ENCODE measurements at places on chromosomes 2 and 18.

DNA sequence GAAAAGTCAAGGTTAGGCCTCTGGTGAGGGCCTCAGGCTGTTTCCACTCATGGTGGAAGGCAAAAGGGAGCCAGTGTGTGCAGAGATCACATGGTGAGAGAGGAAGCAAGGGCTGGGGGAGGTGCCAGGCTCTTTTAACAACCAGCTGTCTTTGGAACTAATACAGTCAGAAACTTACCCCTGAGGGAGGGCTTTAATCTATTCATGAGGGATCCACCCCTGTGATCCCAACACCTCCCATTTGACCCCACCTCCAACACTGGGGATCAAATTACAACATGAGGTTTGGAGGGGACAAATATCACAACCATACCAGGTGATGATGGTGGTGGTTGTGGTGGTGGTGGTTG lies 10.9 kb downstream of the POLI start:
- DNase-seq = no peak

GRCh38 chr18:58033216-58033615 lies 10.8 kb upstream of the NEDD4L start:
- no peak for DNase-seq

DNA sequence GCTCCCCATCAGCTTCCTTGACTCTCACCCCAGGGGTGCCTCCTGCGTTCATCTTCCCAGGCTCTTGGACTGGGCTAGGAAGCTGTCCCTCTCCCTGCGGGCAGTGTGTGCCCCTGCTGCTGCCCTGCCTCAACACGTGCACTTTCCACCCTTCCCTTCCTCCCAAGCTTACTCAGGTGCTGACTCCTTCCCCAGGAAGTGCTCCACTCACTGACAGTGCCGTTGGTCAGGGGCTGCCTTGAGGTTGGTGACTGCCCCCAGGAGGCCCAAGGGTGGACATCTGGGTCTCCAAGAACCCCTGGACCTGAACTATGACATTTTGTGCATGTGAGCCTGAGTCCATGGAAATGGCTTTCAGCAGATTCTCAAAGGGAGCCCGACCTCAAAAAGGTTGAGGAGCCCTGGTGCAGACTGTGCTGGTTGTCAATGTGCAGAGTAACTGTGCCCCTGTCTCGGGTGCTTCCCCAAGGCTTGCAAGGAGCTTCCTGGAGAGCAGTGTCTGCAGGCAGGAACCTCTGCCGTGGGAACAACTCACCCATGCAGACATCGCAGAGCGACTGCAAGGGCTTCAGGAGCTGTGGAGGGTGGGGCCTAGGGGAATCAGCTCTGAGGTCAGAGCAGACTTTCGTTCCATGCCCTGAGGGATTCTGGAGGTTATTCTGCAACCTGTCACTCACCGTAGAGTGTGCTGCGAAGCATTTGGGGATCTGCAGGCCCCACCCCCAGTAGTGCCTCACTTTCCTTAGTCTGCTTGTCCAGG lies 116.5 kb upstream of the MCFD2 start:
- no peak for DNase-seq

DNA sequence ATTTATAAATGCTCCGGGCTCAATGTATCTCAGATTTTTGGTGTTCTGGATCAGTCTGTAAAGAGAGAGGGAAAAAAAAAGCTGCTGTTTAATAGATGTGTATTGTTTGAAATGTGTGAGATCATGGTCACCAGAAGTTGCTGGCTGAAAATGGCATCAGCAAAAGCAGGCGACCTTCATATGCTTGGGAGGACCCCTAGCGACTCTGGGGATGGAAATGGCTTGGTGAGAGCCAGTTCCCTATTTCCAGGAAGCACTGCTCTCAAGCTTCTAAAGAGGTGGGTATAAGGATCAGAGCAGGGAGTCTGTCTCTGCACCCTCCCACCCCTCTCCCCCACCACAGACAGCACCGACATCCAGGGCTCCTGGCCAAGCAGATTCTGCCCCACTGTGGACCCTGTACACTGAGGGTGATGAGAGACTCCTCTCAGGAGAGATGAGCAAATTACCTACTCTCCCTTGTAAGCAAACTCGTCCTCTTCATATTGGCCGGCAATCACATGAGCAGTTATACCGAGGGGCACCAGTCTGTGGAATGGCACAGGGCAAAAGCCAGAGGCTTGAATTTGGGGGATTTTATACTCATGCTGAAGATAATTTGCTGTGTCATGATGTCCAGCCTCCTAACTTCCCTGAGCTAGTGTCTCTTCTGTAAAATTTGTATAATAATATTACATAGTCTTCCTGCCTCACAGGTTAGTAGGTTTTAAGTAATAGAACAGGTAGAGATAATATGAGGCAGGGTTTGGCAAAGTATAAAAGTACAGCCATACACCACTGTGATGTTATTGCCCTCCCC lies 29.6 kb downstream of the LHCGR start:
- no peak for DNase-seq

GRCh38 chr2:7621018-7621814 lies 704.0 kb downstream of the RNF144A start:
- no peak for DNase-seq

All from skeletal muscle cell (primary cell).